ENCODE measurements at places on chromosomes 5 and 9.

DNA sequence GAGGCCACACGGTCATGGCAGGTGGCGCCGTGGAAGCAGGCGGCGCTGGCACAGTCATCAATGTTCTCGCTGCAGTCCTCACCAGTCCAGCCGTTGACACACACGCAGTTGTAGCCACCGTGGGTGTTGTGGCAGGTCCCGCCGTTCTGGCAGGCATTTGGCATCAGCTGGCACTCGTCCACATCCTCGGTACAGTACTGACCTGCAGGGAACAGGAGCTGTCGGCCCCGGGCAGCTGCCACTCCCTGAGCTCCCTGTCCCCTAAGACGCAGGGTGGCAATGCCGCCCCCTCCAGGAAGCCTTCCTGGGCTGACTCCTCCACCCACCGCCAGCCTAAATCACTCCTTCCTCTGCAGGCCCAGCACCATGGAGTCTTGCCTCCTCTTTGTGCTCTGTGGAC lies 27.2 kb downstream of the NOTCH1 start:
- DNase-seq = no peak

DNA sequence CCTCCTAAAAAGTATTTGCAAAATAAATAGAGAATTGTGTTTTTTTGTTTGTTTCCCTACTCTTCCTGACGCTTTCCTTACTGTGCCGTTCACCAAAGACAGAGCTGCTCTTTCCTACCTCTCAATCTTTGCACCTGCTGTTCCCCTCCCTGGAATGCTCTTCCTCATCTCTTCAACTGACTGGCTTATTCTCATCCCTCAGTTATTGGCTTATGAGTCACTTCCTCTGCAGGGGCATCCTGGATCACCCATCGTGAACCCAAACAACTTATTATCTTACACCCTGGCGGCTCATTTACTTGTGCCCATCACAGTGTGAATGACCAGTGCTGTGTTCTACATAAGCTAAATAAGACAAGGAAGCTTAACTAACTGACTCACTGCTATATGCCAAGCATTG lies 36.1 kb upstream of the CCNG1 start:
- no peak for DNase-seq

GRCh38 chr9:68507806-68508145 lies 32.9 kb downstream of the TMEM252 start:
- DNase-seq = no peak

GRCh38 chr5:40796487-40796889 lies 1.7 kb downstream of the PRKAA1 start:
- peak; percentile 30 for DNase-seq

GRCh38 chr9:112869041-112869529 lies 21.6 kb downstream of the SLC46A2 start:
- no peak for DNase-seq

- DNase-seq = no peak
Measured at GRCh38 chr5:51881901-51882300, 498.7 kb downstream of the ISL1 start.

GRCh38 chr5:91168859-91169258 lies 214.3 kb downstream of the ARRDC3 start:
- no peak for DNase-seq

- DNase-seq = no peak
Measured at GRCh38 chr9:124191691-124192395, 65.9 kb upstream of the NEK6 start.

GRCh38 chr5:62206150-62206829 lies 99.7 kb upstream of the KIF2A start:
- DNase-seq = no peak

DNA sequence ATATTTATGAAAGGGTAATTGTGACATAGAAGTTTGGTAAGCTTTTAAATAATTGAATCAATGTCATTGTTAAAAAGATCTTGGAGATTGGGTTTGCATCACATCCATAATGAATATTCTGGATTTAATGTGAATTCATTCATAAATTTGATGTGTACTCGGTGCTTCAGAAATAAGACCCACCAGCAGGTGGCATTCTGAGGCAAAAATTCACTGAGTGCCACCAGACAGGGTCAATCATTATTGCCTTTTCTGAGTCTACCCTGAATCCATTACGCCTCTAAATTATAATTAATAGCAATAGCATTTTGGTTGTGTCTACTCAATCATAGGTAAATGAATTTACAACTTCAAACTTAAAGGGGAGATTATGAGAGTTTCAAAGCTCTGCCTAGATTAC lies 1.0 kb downstream of the TRPC7 start:
- DNase-seq = no peak

DNA sequence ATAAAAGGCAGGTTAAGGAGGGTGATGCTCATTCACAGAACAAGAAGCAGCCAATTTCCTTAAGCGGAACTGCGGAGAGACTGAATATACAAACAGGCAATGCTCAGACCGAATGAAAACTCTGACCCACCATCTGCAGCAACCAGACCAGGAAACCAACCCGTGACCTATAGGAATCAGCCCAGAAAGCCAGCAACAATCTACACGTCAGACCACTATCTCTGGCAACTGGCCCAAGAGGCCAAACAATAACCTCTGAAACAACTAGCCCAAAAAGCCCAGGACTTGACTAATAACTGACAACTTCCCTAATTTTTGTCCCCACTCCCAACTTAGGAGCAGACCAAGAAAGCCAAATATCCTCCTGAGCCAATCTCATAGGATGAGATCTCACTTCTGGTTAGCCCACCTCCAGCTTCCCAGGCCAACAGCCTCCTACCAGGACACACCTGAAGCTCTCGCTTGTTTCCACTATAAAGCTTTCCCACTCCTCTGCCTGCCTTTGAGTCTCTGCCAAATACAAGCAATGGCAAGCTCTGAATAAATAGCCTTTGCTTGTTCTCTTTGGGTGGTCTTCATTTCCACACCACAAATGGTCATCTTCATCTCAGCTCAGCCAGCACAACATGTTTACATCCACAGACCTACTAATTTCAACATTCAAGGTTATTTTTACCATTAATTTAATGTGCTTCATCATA lies 168.5 kb downstream of the HSD17B3 start:
- no peak for DNase-seq

DNA sequence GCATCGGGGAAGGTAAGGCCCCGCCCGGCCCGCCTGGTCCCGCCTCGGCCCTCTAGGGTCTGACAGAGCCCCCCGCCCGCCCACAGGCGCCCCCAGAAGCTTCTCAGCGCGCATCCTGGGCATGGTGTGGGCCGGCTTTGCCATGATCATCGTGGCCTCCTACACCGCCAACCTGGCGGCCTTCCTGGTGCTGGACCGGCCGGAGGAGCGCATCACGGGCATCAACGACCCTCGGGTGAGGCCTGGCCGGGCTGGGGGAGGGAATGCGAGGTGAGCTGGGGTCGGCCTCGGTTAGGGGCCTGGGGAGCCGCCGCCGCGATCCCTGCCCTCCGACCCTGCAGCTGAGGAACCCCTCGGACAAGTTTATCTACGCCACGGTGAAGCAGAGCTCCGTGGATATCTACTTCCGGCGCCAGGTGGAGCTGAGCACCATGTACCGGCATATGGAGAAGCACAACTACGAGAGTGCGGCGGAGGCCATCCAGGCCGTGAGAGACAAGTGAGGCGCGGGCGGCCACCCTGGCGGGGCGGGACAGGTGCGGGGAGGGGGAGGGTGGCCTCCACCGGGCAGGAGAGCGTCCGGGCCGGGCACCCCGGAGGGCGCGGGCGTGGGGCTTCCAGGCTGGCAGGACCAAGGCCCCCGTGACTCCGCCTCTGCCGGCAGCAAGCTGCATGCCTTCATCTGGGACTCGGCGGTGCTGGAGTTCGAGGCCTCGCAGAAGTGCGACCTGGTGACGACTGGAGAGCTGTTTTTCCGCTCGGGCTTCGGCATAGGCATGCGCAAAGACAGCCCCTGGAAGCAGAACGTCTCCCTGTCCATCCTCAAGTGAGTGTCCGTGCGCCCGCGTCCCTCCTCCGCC lies 7.1 kb downstream of the LRRC26 start:
- no peak for DNase-seq

GRCh38 chr5:65105301-65105700 lies 336.6 kb downstream of the CWC27 start:
- no peak for DNase-seq

- DNase-seq = no peak
Measured at GRCh38 chr9:134627417-134628353, 13.9 kb upstream of the COL5A1 start.

DNA sequence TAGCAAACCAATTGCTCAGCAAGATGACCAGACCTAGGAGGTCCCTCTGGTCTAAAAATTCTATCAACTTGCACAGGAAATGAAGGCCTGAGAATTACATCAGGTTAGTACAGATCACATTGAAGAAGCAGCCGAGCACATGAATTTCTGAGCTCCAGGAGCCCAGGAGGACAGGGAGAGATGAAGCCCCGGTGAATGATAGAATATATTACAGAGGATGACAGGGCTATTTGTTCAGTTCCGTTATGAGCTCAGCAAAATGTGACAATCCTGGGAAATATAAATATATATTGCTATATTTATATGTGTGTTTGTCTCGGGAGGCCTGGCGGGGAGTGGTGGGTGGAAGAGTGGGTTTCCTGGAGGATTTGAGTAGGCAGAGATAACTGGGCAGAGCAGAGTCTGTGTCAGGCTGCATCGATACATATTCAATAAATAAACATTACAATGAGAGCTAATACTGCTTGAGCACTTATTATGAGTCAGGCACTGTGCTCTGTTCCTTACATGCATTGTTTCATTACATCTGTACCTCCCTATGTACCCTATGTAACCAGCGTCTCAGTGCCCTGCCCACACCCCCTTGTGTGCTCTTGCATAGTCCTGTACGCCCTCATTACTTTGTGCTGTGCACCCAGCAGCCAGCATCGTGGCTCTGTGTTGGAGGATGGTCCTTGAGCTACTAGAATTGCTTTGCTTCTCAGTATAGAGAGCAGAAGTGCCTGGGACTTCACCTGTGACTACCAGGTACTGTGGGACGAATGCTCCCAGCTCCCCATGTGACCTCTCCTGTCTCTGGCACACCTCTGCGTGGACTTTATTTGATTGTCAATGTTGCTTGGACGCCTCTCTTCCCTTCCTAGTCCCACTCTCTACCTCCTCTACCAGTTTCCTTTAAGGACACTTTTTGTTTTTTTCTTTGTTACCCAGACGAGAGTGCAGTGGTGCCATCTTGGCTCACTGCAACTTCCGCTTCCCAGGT lies 58.1 kb upstream of the KLF9 start:
- DNase-seq = peak; percentile 24

DNA sequence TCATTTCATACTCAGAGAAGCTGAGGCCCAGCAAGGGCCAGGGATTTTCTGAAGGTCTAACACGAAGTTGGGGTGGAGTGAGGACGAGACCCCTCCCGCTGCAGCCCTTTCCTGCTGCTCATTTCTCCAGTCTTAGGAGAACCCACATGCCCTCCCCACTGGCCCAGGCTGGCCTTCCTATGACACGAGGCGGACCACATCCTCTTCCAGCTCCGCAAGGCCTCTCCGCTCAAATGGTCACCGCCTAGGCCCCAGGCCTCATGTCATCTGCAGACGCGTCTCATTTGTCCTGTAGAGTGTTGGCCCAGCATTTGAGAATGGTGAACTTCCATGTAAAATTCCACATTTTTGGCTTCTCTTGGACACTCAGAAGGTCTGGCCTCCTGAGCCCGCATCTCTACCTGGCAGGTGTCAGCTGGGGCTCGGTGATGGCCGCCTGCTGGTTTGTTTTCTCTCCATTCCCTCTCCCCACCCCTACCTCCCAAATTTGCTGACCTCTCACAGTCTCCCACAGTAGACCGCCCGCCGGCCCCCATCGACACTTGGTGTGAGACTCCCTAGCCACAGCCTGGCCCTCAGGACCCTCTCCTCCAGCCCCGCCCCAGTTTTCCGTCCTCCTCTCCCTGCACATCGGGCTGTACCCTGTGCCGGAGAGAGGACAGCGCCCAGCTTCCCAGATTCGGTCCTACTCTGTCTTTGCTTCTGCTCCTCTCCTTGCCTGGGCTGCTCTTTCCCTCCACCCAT lies 51.7 kb downstream of the ERGIC1 start:
- DNase-seq = no peak

DNA sequence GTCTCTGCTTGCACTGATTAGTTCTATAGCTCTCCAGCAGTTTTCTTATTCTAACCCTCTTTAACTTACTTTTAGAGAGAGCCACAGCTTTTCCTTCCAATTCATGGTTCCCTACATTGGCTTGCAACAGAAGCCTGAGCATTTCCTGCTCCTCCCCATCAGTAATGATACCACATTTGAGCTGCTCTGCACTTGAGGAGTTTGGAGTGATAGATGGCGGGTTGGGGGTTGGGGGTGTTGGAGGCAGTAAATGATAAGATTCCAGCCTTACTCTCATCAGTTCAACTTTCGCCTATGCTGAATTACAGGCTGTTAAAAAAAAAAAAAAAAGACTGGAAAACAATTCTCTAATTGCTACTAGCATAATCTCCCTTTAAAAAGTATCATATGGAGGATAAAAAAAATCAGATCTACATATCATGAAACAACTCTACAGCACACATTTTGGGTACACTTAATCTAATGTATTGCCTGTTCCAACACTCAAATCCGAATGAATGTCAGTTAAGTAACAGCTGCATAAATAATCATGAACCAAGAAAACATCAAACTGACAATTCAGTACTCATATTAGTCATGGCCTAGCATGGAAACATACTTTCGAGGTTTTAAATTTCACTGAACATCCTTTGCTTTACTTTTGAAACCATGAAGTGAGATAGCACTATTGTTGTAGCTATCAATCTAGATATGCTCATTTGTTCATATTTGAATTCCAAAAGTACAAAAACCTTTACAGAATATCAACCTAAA lies 224.7 kb downstream of the NFIB start:
- DNase-seq = peak; percentile 32

GRCh38 chr5:170114271-170114670 lies 8.6 kb downstream of the FOXI1 start:
- no peak for DNase-seq

DNA sequence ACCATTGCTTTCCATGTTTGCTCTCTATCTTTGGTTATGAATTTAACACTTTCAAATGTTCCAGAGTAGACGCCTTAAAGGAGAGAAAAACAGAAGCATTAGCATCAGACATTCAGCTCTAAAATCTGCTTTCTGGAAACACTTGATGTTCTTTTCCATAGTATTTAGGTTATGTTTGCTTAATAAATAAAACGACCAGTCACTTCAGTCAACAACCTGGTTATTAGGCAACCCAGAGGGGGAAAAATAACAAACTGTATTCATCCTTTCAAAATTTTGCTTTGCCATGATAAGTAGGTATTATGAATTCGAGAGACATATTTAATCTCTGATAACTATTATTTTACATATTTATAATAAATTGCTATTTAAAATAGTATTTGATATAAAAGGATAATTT lies 1044.7 kb downstream of the CDH9 start:
- DNase-seq = no peak
